ENCODE measurements at places on chromosomes 12 and 14.

DNA sequence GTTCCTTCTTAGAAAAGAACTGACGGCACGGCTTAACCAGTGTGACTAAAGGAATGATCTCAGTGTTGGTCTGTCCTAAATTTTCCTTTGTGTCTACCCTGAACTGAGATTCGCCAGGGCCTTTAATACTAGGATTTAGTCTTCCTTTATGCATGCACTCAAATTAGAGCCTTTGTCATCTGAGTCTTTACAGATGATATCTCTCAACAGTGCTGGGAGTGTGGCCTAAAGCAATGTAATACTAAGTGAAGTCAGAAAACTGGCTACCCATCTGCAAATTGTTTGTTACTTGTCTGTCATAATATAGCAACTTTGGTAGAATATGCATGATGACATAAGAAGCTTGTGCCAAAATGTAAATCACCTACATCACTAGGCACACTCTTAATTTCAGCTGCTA, 95.4 kb downstream of the PTPRO start:
- DNase-seq, result no peak

GRCh38 chr12:19915392-19916195, 452.7 kb upstream of the PDE3A start:
- peak; percentile 58 for DNase-seq

- DNase-seq, result no peak
These were observed 7.7 kb upstream of the SERPINA6 start for GRCh38 chr14:94330857-94331256.

DNA sequence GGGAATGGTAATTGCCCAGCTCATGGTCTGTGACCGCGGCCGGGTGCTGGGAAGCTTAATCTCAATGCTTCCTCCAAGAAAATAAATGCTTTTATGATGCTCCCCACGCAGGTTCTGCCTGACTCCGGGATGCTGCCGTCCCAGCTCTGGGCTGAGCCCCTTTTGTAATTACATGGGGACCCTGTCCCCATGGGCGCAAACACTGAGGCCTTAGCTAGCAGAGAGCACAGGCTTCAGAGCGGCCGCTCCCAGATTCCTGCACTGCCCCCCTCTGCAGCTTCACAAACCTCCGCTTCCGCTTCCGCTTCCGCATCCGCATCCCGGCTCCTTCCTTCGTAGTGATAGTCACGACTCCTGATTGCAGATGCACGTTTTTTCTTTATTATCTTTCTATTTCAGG, 129.5 kb downstream of the KIF26A start:
- DNase-seq, result no peak

- DNase-seq, result no peak
These were observed 146.4 kb downstream of the LLPH start for GRCh38 chr12:65984227-65984479.

DNA sequence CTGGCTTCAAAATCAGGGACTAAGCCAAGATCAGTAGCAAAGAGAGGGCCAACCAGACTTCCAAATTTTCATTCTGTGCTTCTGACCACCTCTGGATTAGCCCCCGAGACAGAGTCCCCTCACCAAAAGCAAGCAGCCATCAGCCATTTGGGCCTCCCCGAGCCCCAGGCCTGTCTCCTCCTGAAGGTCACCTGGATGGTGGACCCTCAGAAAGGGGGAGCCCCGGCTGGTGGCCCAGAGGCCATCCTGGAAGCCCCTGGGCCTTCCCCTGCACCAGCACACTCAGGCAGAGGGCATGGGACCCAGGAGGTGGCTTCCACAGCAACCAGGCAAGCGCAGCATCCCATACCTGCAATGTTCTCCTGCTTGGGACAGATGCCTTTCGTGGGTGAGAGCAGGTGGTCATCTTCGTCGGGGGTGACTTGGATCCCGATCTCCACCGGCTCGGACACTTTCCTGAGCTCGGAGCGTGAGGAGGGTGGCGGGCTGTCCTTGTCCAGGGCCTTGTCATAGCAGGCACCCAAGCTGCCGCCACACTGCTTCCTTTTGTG, 14.8 kb downstream of the BCL11B start:
- DNase-seq, result no peak

DNA sequence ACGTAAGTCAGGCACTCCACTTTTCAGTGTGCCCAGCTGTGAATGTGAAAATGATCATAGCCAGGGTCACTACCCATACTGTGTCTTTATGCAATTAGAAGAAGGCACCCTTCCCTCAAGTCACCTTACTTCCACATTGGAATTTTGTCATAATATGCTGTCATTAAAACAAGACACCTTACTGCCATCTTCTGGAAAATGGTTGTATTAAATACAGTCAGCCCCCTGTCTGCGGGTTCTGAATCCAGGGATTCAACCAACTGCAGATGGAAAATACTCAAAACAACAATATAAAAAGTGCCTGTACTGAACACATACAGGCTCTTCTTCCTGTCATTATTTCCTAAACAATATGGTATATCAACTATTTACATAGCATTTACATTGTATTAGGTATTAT, 70.2 kb upstream of the TBX5 start:
- DNase-seq, result peak; percentile 6

- no peak for DNase-seq
These were observed 77.6 kb downstream of the TMEM132D start for GRCh38 chr12:129826273-129826672.

- DNase-seq, result peak; percentile 84
These were observed 14.1 kb downstream of the RILPL1 start for GRCh38 chr12:123519141-123520001.

- DNase-seq, result no peak
These were observed 411.1 kb downstream of the APAF1 start for GRCh38 chr12:99056186-99056585.

DNA sequence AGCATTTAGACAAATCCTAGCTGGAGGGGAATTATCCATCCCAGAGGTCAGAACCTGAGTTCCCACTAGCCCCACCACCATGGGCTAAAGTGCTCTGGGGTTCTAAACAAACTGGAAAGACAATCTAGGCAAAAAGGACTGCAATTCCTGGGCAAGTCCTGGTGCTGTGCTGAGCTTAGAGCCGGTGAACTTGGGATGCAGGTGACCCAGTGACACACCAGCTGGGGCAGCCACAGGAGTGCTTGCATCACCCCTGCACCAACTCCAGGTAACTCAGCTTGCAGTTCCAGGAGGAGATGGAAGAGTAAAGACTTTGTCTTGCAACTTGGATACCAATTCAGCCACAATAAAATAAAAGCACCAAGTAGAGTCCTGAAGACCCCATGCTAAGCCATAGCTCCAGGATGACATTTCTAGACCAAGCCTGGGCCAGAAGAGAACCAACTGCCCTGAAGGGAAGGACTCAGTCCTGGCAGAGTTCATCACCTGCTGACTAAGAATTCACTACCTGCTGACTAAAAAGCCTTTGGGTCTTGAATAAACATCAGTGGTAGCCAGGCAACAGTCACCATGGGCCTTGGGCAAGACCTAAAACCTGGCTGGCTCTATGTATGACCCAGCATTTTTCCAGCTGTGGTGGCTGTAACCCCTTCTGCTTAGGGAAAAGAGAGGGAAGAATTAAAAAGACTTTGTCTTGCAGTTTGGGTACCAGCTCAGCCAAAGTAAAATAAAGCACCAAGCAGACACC, 223.4 kb upstream of the DIO2 start:
- DNase-seq, result no peak

DNA sequence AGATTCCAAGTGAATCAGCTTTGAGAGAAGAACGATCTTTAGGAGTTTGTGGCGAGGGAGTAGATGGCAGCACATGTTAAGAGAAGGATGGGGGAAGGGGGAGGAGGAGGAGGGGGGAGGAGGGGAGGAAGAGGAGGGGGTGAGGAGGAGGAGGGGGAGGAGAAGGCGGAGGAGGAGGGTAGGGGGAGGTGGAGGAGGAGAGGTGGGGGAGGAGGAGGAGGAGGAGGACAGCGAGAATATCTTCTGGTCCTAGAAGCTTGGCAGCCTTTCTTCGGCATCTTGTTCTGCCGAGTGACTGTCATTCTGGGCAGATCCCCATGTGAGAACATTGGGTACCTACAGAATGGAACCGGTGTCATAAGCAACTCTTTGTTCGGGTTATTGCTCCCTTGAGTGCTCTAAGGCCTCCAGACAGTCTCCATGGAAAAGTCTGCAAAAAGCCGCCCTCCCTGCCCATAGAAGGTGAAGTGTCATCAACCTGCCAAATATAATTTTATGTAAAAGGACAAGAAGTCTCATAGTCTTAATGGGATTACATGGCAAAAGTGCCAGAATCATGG, 6.9 kb downstream of the RFC5 start:
- DNase-seq, result no peak

GRCh38 chr12:2638273-2639019, 156.3 kb upstream of the FKBP4 start:
- DNase-seq, result no peak

DNA sequence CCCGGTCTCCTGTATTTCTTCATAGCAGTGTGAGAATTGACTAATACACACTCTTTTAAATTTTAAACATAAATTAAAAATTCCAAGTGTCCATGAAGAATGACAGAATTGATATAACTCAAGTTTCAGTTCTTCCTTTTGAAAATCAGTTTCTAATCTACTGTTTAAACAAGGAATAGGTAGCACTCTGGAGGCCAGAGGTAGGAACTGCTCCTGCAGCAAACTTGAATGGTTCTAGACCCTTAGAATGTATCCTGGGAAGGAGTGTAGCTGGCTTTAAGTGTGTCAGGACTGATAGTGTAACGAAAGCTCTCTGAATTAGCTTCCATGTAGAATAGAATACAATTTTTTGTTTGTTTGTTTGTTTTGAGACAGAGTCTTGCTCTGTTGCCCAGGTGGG, 76.8 kb downstream of the AKAP6 start:
- no peak for DNase-seq

DNA sequence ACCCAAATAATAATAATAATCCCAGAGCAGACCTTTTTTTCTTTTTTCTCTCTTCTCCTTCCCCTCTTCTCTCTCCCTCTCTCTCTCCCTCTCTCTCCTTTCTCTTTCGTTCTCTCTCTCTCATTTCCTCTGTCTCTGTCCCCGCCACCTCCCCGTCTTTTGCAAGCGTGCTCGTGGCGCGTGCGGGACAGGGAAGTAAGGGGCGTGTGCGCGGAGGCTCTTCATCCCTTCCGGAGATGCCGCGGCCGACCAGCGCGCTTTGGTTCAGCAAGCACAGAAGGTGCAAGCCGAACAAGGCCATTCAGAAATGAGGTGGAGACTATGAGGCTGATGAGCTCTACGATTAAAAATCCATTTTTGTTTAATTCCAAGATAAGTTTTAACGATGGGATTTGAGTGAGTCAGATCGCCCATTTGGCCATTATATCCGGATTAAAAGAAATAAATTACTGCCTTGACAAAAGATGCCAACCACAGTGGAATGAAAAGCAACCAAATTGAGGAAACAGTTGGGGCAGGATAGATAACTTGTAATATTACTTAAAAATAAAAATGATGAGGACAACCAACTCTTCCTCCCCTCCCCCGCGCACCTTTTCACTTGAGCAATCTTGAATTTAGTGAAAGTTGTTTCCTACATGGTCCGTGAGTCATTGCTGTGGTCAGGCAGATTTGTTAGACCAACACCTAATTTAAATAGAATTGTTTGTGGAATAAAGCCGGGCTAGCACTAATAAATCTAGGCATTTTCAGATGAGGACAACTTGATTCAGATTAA, 1.2 kb upstream of the AMIGO2 start:
- DNase-seq, result peak; percentile 73

GRCh38 chr14:68182492-68182891, 362.9 kb downstream of the RAD51B start:
- no peak for DNase-seq

DNA sequence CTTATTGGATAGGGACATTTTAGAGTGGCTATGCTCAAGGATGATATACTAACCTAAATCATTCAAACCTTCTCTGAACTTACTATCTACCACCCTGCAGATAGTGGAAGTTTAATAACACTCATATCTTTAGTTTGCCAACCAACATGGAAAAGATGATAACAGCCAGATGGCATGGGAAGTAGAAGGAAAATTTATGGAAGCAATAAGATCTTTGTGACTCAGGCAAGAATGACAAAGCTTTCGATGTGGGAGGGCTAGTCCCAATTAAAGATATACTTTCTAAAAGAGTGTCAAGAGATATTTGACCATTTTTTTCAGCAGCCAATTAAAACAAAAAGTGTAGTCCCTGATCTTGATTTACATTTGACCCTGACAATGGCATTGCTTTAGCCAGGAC, 631.7 kb downstream of the RPS29 start:
- DNase-seq, result no peak

DNA sequence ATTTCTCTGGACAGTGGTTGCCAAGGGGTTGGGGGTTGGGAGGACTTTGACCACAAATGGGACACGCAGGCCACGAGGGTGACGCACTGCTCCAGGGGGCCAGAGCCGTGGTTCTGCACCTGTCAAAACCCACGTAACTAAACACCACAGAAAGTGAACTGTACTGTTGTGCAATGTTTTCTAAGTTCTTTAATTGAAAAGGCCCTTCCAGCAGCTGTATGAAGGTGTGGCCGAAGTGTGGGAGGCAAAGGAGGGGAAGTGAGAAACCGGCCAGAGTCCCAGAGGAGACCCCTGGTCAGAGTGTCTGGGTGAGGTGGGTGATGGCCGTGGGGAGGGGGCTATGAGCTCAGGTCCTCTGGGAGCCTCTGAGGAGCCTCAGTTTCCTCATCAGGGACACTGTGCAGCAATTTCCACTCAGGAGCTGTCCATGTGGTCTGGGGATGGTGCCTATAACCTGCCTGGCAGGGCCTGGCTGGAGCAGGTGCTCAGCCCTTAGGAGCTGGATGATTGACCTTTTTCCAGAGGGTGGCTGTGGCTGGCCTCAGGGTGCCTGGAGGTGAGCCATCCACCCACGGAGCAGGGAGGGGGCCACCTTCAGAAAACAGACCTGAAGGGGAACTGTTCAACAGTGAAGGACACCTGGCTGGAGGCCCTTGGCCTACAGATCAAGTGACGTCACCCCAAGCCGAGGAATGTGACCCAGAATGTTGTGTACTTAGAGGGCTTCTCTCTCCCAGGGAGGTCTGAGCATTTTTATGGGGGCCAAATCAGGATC, 9.8 kb upstream of the BDKRB2 start:
- no peak for DNase-seq

GRCh38 chr12:27425306-27425705, 21.2 kb upstream of the SMCO2 start:
- DNase-seq, result no peak

Data from fibroblast of skin of back (primary cell).